ENCODE measurements at places on chromosomes 6 and 20.

DNA sequence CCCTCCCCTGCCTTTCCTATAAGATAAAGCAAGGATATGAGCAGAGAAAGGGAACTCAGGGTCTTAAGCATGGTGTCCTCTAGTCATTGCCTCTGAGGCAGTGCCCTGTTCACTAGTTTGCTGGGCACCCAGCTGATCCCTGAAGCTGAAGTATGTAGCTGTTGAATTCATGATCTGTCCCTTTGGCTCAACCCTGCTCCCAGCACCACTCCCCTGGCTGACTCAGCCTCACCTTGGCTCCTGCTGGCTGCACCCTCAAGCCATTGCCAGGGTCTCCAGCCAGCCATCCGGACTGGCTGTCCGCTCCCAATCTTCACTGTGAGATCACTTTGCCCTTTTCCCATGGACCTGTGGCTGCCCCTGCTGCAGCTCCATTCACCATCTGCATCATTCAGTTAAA, 25.9 kb upstream of the UST start:
- no peak for DNase-seq

DNA sequence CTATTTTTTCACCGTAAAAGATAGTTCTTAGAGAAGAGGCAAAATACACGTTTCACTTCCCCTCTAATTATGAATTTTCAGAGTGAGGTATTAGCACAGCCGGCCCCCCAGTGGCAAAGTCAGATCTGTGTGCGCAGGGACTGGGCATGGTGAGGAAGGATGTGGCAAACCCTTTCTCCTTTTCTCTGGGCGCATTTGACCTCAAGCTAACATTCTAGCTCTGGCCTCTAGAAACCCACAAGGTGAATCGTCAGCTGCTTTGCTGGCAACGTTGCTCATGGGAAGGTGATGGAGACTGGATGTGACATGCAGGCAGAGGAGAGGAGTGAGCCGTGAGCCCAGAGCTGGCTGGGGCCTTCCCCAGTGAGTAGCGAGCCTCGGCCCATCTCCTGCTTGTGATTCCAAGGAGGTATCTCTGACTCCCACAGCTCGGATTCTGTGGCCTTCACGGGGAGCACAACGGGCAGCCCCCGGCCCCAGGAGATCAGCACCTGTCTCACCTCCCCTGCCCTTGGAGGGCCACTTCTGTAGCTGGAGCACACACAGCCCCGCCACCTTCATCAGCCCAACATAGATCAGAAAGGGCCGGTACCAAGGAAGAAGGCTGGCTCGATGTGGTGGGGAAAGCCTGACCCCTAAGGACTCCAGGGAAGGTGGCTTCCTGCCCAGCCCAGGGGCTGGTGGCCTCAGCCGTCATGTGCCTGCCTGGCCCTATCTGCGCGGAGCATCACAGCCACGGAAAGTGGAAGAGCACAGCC, 152.8 kb downstream of the TAF4 start:
- DNase-seq, result no peak

GRCh38 chr20:47922269-47922668, 137.0 kb upstream of the SULF2 start:
- DNase-seq, result no peak

DNA sequence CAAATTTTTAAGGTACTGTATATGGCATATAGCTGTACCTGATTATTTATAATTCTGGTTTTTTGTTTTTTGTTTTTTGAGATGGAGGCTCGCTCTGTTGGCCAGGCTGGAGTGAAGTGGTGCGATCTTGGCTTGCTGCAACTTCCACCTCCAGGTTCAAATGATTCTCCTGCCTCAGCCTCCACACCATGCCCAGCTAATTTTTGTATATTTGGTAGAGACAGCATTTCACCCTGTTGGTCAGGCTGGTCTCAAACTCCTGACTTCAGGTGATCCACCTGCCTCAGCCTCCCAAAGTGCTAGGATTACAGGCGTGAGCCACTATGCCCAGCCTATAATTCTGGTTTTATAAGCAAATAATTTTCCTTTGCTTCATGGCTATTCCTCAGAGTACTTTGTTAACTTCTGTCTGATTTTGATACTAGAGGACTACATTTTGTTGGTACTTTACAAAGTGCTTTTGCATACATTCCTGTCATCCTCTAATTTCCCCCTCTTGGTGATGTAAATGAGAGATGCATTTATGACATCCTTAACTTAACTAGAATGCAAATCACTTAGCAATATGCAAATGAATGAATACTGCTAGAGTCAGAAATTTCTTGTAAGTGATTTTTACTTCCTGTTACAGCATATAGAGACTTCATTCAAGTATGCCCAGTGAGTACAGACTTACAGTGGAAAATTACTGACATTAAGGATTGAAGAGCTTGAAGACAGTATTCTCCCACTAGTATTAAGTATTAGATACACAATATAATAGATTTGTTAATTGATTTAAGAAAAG, 35.7 kb upstream of the ARID1B start:
- DNase-seq, result no peak

DNA sequence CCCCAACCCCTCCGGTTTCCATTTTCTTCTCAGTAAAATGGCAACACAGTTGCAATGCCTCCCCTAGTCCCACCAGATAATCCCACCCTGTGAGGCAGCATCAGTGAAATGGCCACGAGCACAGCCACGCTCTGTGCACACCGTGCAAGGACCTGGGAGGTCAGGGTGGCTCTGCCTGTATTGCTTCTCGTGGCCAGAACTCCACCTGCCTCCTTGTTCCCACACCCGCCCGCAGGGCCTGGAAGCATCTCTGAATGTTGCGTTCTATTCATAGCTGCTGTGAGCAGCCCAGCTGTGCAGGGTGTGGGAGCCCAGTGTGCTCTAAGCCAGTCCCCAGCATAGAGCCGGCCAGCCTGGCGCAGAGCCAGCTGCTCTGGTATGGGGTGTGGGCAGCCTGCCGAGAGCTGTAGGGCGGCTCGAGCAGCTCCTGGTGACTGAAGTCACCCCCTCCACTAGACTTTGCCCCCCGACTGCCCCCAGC, 161.1 kb downstream of the DLL1 start:
- no peak for DNase-seq

GRCh38 chr6:52221302-52221701, 23.0 kb downstream of the IL17F start:
- no peak for DNase-seq

GRCh38 chr6:81172056-81172740, 580.3 kb downstream of the TENT5A start:
- no peak for DNase-seq

- no peak for DNase-seq
Observed at GRCh38 chr6:152399399-152399798, 237.8 kb downstream of the SYNE1 start.

DNA sequence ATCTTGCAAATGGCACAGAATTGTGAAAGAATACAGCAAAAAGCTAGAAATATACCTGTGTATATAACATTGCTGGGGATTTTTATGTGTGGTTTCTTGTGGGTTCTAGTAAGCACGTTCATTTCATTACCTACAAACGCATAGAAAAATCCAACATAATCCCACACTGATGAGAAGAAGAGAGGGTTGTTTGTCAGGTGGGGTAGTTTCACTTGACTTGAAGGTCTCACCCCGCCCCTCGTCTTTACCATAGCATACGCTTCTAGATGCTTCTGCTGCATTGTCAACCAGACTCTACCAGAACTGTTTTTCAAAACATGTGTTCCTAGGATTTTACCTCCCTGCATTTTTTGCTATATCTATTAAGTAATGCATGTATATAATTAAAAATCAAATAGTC, 284.1 kb upstream of the TAB2 start:
- no peak for DNase-seq

- DNase-seq, result no peak
Observed at GRCh38 chr6:52610745-52611355, 34.0 kb upstream of the TRAM2 start.

DNA sequence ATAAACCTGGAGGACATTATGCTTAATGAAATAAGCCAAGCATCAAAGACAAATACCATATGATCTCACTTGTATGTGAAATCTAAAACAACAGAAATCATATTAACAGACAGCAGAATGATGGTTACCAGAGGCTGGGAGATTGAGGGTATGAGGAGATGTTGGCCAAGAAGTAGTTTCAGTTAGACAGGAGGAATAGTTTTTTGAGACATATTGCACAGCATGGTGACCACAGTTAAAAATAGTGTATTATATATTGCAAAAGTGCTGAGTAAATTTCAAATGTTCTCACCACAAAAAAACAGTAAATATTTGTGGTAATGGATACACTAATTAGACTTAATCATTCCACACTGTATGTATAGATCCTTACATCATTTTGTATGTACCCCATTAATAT, 1.8 kb downstream of the GABRR1 start:
- DNase-seq, result no peak

GRCh38 chr6:166584853-166585429, 1.5 kb downstream of the RAMACL start:
- no peak for DNase-seq
